ENCODE measurements at places on chromosomes 16 and 17.

DNA sequence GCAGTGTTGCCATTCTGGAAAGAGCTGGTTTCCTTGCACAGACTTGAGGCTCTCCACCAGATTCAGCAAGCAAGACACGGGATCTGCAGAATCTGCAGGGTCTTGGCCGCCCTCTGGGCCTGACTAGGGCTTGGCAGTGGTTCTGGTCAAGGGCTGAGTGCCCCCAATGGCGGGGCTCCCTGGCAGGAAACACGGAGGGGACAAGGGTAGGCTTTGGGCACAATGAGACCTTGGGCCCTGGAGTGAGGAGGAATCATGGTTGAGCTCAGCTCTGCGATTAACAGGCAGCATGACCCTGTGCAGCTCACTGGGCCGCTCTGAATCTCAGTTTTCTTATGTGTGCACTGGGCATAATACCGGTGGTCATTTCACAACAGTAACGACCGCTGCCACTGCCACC, 249.9 kb downstream of the GSG1L start:
- H3K4me3 ChIP-seq: no peak overlapping the region
- H3K27me3 ChIP-seq: peaks cover 6% of the 10 kb centered on the region
- no peak for DNase-seq
- no peak overlapping the region for H3K27ac ChIP-seq
- H3K36me3 ChIP-seq: no peaks in the 10 kb centered on the region

DNA sequence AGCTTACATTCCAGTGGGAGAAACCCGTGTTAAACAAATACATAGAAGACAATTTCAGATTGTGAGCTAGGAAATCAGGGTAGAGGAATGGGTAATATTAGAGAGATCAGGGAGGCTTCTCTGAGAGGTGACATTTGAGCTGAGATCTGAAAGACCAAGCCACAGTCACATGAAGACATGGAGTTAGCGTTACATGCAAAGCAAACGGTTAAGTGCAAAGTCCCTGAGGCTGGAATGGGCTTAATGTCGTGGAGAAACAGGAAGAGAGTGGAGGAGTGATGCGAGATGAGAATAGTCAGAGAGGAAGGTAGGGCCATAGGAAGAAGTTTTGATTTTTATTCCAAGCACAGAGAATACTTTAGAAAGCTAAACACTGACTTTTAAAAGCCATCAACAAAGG, 246.1 kb downstream of the IRX3 start:
- no peaks in the 10 kb centered on the region for H3K27me3 ChIP-seq
- H3K36me3 ChIP-seq: peaks cover 3% of the 10 kb centered on the region
- DNase-seq: no peak
- no peaks in the 10 kb centered on the region for H3K4me1 ChIP-seq
- H3K27ac ChIP-seq: no peak overlapping the region

GRCh38 chr16:13961099-13961811, 41.3 kb downstream of the ERCC4 start:
- no peak overlapping the region for H3K27ac ChIP-seq
- no peak overlapping the region for H3K4me3 ChIP-seq
- DNase-seq: no peak
- peaks cover 9% of the 10 kb centered on the region for H3K4me1 ChIP-seq

GRCh38 chr17:67624886-67625656, 92.7 kb upstream of the NOL11 start:
- H3K4me1 ChIP-seq: no peaks in the 10 kb centered on the region
- no peak for DNase-seq
- no peaks in the 10 kb centered on the region for H3K36me3 ChIP-seq
- no peaks in the 10 kb centered on the region for H3K27me3 ChIP-seq
- H3K4me3 ChIP-seq: no peak overlapping the region
- H3K27ac ChIP-seq: no peak overlapping the region

DNA sequence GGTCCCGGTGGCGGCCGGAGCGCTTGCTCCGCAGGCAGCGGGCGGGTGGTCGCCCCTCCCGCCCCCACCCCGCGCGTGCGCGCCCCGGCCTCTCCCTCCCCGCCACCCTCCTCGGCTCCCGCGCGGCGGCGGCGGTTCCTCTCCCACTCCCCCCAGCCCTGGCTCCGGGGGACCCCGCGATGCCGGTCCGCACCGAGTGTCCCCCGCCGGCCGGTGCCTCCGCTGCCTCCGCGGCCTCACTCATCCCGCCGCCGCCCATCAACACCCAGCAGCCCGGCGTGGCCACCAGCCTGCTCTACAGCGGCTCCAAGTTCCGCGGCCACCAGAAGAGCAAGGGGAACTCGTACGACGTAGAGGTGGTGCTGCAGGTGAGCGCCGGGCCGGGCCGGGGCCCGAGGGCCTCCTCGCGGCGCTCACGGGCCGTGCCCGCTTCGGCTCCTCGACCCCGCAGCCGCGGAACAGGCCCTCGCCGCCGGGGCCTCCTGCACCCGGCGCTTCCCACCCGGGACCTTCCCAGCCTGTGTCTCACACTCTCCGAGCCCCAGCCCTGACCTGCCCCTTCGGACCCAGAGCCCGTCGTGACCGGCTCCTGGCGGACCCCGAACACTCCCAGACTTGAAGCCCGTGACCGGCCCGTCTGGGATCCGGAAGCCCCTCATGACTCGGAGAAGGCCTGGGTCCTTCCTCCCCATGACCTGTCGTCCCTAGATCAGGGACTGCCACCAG, 490 bp downstream of the GID4 start:
- H3K4me3 ChIP-seq: peak overlapping the region; percentile 100
- peaks cover 43% of the 10 kb centered on the region for H3K4me1 ChIP-seq
- H3K27me3 ChIP-seq: no peaks in the 10 kb centered on the region
- DNase-seq: peak; percentile 6
